Spinal cord (tissue), 10 donors: ENCODE measurements at places on chromosomes 4 and X. TPM values are rescaled to one million over a fixed set of nuclear protein-coding genes. Genes with fewer than 3 reads are reported as not detected.

The PDE6B gene
- 24.1 TPM for polyA plus RNA-seq

The ZAR1 gene
- polyA plus RNA-seq, result not detected

The NUDT10 gene
- polyA plus RNA-seq, result 25.5 TPM

The LINC00632 gene
- polyA plus RNA-seq, result 150 TPM

The USP26 gene
- polyA plus RNA-seq, result not detected

The PHEX gene
- polyA plus RNA-seq, result 0.92 TPM

The RTL5 gene
- polyA plus RNA-seq, result 31.2 TPM

The WDR17 gene
- polyA plus RNA-seq, result 26.2 TPM

The WNK3 gene
- polyA plus RNA-seq, result 12.1 TPM

The TBX22 gene
- 0.21 TPM for polyA plus RNA-seq

The IGSF1 gene
- 16.1 TPM for polyA plus RNA-seq

The UGT2B17 gene
- not detected for polyA plus RNA-seq

The TRIM60 gene
- polyA plus RNA-seq, result not detected

The APLN gene
- polyA plus RNA-seq, result 10.3 TPM

The TEX13D gene
- not detected for polyA plus RNA-seq

The ERAS gene
- 0.73 TPM for polyA plus RNA-seq

The CENPVL1 gene
- polyA plus RNA-seq, result 7.7 TPM

The CRMP1 gene
- polyA plus RNA-seq, result 506 TPM

The TCP11X2 gene
- polyA plus RNA-seq, result 0.43 TPM

The SRPX gene
- polyA plus RNA-seq, result 10.9 TPM

The CT45A2 gene
- polyA plus RNA-seq, result not detected

The ZNF711 gene
- polyA plus RNA-seq, result 70.5 TPM

The ARHGAP36 gene
- 119 TPM for polyA plus RNA-seq

The RPL39 gene
- 1,050 TPM for polyA plus RNA-seq

The ASB12 gene
- 1.2 TPM for polyA plus RNA-seq

The TLR3 gene
- 2.1 TPM for polyA plus RNA-seq

The OGT gene
- 118 TPM for polyA plus RNA-seq

The FNIP2 gene
- polyA plus RNA-seq, result 25.6 TPM

The CDS1 gene
- polyA plus RNA-seq, result 18.0 TPM

The AREG gene
- polyA plus RNA-seq, result 0.33 TPM

The LRIT3 gene
- polyA plus RNA-seq, result 0.48 TPM

The PHOX2B gene
- 0.12 TPM for polyA plus RNA-seq

The CXCR3 gene
- polyA plus RNA-seq, result not detected

The NKAP gene
- polyA plus RNA-seq, result 14.5 TPM
